CD4-positive, alpha-beta memory T cell (primary cell): ENCODE measurements at places on chromosomes 7 and 10. TPM values are rescaled to one million over a fixed set of nuclear protein-coding genes. Genes with fewer than 3 reads are reported as not detected.

DNA sequence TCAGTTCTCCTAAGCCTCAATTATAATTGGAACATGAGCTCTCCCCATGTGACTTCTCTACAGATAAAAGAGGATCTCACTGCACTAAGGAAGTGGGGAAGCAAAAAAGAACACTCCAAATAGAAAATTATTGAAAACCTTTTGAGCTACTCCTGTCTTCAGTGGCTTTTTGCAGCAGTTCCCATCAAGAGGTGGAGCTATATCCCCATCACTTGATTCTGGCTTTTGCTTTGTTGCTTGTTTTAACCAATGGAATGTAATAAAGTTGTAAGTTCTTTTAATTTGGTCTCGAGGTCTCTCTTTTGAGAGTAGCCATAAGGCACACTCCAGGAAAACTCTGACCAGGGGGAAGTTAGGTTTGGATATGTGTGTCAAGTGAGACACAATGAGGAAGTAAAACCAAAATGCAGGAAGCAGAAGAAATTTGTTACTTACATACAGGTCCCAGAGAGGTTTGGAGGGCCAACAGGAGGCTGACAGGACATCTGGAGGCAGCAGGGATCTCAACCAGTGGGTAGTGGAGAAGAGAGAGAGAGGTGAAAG, 569.4 kb downstream of the HTR7 start:
- DNase-seq: no peak

DNA sequence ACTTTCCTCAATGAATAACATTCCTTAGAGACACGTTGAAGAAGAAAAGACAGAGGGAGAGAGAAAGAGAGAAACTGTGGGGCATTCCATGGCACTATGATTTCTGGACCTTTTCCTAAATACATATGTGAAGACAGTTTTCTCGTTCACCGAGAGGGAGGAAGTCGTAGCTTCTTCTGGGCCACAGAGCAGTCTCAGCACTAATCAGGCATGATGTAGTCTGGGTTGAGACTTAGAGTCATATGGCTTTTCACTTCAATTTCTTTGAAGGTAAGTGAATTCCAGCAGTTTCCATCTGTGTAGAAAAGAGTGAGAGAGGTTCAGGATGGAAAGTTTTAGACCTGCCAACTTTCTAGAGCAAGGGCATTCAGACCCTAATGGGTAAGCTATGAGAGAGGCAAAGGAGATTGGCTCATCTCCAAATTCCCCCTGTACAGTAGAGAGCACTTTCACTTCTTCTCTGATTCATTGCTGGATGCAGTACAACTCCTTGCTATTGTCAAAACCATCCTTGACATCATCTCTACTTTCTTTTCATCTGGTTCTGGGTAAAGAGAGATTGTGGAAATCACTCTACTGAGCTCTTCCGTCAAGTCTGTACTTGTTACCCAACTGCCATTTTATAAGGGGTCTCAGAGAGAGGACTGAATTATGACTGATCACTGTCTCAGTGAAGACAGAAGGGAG, 31.5 kb upstream of the OR9A4 start:
- DNase-seq: no peak

- DNase-seq: no peak
Observed at GRCh38 chr7:37675749-37676148, 7.8 kb upstream of the GPR141 start.

DNA sequence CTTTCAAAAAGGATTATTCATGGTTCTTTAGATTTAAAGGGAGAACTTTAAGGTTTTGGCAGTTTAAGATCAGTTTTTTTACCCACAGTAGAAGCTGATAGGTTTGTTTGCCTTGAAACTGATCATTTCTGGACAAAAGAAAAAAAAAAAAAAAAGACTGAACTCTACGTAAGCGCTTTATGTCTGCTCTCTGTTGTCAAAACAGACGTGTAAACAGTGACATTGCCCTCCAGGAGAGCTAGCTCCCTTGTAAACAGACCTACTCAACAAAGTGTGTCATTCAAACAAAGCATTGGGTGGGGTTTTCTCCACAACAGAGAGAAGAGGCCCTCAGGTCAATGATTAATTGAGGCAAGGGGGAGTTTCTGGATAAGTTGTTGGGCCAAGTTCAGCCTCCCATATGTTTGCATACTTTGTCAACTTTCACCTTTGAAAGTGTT, 568.1 kb upstream of the LRRN3 start:
- DNase-seq: no peak

The PRSS37 gene
- not detected for total RNA-seq

The CPA2 gene
- total RNA-seq: not detected

The SPDYE16 gene
- 0.73 TPM for total RNA-seq
